Caco-2 (cell line): ENCODE measurements at places on chromosomes 4 and X. TPM values are rescaled to one million over a fixed set of nuclear protein-coding genes. Genes with fewer than 3 reads are reported as not detected.
A peak's percentile ranks its signal among the peaks of the same experiment; 100 is the strongest.

GRCh38 chrX:53374222-53374820 lies 48.1 kb downstream of the SMC1A start:
- no peaks in the 10 kb centered on the region for H3K4me1 ChIP-seq
- no peaks in the 10 kb centered on the region for H3K27me3 ChIP-seq
- no peaks in the 10 kb centered on the region for H3K36me3 ChIP-seq
- H3K4me3 ChIP-seq = no peak overlapping the region
- no peak for DNase-seq

DNA sequence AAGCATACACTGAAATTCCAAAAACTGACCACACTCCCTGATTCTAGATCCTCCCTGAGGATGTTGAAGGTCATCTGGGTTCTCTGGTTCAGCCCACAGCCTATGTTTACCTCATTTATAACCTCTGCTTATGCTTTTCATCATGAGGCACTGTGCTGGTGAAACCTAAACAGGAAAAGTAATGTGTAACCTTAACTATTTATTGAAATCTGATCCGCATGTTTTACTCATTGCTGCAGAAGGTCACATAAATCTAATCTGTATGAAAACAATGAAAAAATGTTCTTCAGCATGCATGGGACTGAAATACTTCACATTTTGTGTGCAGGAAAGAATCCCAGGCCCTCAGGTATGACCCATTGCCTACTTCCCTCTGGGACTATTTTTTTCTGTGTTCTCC lies 30.3 kb downstream of the UCHL1 start:
- no peaks in the 10 kb centered on the region for H3K27me3 ChIP-seq
- no peak overlapping the region for H3K4me3 ChIP-seq
- no peaks in the 10 kb centered on the region for H3K36me3 ChIP-seq
- no peaks in the 10 kb centered on the region for H3K4me1 ChIP-seq
- DNase-seq = no peak

PCYT1B gene
- 20.8 and 24.7 TPM in 2 replicates for total RNA-seq

DNA sequence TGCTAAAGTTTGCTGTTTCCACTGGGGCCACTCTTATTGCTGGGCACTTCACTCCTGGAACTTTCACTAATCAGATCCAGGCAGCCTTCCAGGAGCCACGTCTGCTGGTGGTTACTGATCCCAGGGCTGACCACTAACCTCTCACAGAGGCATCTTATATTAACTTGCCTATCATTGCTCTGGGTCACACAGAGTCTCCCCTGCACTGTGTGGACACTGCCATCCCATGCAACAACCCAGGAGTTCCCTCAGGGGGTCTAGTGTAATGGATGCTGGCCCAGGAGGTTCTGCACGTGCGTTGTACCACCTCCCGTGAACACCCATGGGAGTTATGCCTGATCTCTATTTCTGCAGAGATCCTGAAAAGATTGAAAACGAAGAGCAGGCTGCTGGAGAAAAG lies 41.8 kb upstream of the IQSEC2 start:
- no peaks in the 10 kb centered on the region for H3K4me1 ChIP-seq
- H3K4me3 ChIP-seq = no peak overlapping the region
- no peaks in the 10 kb centered on the region; the same call in 1 of the 2 replicates for H3K27me3 ChIP-seq
- no peaks in the 10 kb centered on the region for H3K36me3 ChIP-seq

GRCh38 chrX:137999071-137999470 lies 433.1 kb downstream of the ZIC3 start:
- no peak overlapping the region for H3K27ac ChIP-seq
- H3K27me3 ChIP-seq = no peaks in the 10 kb centered on the region
- H3K4me1 ChIP-seq = no peaks in the 10 kb centered on the region
- no peak overlapping the region for H3K4me3 ChIP-seq
- DNase-seq = no peak

HS6ST2 gene
- 33.7 and 34.9 TPM in 2 replicates for total RNA-seq

NDST3 gene
- total RNA-seq = not detected in 2 replicates

SHROOM2 gene
- total RNA-seq = 12.7 and 14.2 TPM in 2 replicates

- no peak for DNase-seq
- H3K36me3 ChIP-seq = no peaks in the 10 kb centered on the region
- no peak overlapping the region for H3K27ac ChIP-seq
- no peaks in the 10 kb centered on the region for H3K4me1 ChIP-seq
- H3K4me3 ChIP-seq = no peak overlapping the region
Measured at GRCh38 chr4:104979083-104979760, 167.5 kb upstream of the TET2 start.

PRDM8 gene
- total RNA-seq = not detected in 2 replicates

DNA sequence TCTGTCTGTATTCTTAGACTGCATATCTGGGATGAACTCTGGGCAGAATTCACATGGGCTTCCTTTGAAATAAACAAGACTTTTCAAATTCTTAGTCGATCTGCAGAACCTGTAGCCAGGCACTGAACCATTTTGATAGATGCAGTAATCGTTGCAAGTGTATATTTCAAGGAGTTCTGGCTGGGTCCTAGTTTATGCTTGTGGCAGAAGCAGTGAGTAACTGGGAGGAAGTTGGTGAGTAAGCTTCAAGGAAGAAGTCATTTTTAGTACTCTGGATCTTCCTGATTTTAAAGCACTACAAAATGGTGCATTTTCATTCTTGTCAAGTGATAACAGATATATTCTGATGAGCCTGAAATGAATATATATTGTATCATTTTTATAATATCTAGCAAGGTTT lies 9.5 kb downstream of the HPRT1 start:
- no peaks in the 10 kb centered on the region for H3K27me3 ChIP-seq
- no peaks in the 10 kb centered on the region for H3K36me3 ChIP-seq
- DNase-seq = no peak
- H3K4me1 ChIP-seq = no peaks in the 10 kb centered on the region
- no peak overlapping the region for H3K27ac ChIP-seq

DNA sequence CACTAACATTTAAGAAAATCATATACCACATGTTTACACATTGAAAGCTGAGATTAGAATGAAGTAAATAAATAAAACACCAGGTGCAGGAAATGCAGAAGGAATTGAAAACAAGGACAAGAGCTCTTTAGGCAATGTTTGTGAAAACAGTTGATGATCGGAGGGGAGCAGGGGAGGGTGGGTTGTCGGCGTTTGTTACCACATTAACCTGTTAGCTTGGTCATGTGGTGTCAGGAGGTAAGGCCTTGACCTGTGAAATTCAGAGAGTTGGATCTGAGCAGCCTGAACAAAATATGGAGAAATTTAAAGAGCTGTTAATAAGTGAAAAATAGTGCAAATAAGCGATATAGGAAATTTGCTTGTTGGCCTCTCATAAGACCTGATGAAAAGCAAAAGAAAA lies 759.9 kb downstream of the PDHA2 start:
- H3K4me1 ChIP-seq = no peaks in the 10 kb centered on the region
- H3K36me3 ChIP-seq = no peaks in the 10 kb centered on the region
- no peak for DNase-seq
- H3K27ac ChIP-seq = no peak overlapping the region

- peak; percentile 46 for DNase-seq
- H3K4me3 ChIP-seq = peak overlapping the region; percentile 42
- no peak overlapping the region for H3K27ac ChIP-seq
- no peaks in the 10 kb centered on the region for H3K4me1 ChIP-seq
Measured at GRCh38 chrX:74535408-74536151, 78.8 kb downstream of the RLIM start.

CXCL5 gene
- 0.21 TPM in 1 of 2 replicates, not detected in the other for total RNA-seq

- H3K36me3 ChIP-seq = no peaks in the 10 kb centered on the region
- H3K27ac ChIP-seq = no peak overlapping the region
- no peak for DNase-seq
- H3K4me3 ChIP-seq = no peak overlapping the region
Measured at GRCh38 chr4:8248091-8248490, 21.5 kb upstream of the HTRA3 start.
